ENCODE measurements at places on chromosomes 7 and 10.

- DNase-seq, result peak; percentile 86
Observed at GRCh38 chr10:133276435-133277201, at the start of gene ADAM8. Gene ADAM8, minus strand, starts transcription at chr10:133276868. Its CDS starts 51 bp downstream, at chr10:133276817.

DNA sequence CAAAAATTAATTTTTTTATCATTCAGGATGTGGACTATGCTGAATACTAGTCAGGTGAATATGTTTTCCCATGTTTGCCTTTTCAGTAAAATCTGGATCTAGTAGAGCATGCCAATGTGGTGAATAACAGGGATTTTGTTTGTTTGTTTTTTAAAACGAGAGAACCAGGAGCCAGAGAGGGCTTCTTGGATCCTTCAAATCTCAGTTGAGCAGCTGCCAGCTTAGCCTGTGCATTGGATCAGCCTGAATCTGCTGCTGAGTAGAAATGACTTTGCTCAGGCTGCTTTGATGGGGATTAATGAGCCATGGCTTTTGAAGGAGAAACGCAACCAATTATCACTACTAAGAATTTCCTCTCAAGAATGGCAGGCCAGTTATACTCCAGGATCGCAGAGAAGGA, 493.8 kb downstream of the ARL4A start:
- no peak for DNase-seq

- no peak for DNase-seq
Observed at GRCh38 chr10:29920408-29921070, 138.8 kb downstream of the JCAD start.

- no peak for DNase-seq
Observed at GRCh38 chr10:94076325-94076841, 82.7 kb downstream of the PLCE1 start.

DNA sequence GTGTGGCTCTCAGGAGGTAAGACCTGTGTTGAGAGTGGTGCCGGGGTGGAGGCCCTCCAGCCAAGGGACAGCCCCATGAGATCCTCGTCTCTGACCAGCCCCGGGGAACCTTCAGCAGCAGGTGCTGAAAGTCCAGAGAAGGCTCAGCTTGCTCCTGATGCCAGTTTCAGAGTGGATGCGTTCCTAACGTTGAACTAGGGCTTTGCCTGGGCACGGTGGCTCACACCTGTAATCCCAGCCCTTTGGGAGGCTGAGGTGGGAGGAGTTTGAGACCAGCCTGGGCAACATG, 45.7 kb downstream of the BAIAP2L1 start:
- no peak for DNase-seq

DNA sequence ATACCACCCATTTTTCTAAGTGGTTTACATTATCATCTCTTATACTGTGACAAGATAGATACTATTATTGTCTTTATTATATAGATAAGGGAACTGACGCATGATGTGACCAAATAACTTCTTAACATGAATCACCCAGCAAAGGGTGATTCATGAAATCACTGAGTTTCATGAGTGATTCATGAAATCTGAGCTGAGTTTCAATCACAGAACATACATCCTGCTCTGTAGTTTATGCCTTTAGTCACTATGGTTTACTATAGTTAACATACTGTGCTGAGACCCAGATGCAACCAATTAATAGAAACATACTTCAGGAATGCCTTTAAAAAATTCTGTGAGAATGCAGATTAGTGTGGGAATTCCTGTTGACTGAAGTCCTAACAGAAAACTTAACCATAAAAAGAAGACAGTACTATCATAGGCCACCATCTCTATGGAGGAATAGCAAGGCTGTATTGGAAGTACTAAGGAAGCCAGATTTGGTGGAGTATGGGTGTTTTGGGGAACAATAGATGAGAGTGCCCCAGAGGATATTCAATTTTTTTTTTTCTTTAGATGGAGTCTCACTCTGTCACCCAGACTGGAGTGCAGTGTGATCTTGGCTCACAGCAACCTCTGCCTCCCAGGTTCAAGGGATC, 43.1 kb upstream of the SEMA3A start:
- no peak for DNase-seq

DNA sequence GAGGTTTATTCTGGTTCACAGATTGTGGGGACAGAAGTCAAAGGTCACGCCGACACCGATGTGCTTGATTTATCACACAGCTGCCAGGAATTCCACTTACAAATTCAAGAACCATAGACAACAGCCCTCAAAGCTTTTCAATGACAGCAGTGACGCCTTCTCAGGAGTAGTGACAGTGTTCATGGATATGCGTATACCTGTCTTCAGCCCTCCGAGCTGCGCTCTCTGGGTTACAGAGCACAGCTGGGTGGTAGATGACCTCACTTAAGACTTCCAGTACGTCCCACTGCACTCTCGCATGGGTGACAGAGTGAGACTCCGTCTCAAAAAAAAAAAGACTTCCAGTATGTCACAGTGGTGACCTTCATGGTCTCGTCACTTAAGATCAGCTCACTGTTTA, 108.5 kb downstream of the TCERG1L start:
- no peak for DNase-seq

GRCh38 chr10:103184615-103185014, 8.5 kb downstream of the NT5C2 start:
- no peak for DNase-seq

GRCh38 chr7:50856806-50857205, 74.1 kb upstream of the GRB10 start:
- DNase-seq, result no peak

DNA sequence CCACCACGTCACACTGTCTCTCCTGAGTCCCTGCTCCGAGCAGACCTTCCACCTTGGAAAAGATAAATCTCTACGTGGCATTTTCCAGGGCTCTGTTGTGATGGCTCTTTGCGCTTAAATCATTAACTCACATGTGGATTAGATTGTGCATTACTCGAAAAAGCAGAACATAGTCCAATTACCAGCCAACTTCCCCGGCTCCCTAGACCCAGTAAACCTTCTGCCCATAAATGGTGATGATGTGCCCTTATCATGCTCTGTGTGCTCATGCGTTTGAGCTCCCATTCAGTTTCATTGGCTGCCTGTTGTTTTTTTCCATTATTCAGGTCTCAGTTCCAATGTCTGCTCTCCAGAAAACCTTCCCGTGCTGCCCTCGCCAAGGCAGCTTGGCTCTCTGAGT, 471.2 kb downstream of the GLRX3 start:
- no peak for DNase-seq

DNA sequence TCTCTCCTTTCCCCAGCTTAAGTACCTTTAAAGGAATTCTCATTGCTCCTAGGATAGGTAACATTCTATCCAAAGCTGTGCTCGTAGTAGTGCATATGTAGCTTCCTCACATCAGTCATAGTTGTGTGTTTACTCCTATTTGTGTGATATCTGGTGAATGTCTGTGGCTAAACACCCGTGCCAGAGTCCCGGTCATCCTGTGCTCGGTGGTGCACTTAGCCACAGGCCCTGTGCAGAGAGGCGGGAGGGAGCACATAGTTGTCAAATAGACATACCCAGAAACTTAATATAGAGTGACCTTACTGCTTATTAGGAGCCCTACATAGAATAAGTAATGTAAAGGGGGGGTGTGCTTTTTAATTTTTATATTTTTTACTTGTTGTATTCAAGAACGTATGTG, 76.6 kb downstream of the RBM33 start:
- DNase-seq, result no peak

GRCh38 chr7:107035446-107035845, 9.1 kb upstream of the PRKAR2B start:
- DNase-seq, result no peak

DNA sequence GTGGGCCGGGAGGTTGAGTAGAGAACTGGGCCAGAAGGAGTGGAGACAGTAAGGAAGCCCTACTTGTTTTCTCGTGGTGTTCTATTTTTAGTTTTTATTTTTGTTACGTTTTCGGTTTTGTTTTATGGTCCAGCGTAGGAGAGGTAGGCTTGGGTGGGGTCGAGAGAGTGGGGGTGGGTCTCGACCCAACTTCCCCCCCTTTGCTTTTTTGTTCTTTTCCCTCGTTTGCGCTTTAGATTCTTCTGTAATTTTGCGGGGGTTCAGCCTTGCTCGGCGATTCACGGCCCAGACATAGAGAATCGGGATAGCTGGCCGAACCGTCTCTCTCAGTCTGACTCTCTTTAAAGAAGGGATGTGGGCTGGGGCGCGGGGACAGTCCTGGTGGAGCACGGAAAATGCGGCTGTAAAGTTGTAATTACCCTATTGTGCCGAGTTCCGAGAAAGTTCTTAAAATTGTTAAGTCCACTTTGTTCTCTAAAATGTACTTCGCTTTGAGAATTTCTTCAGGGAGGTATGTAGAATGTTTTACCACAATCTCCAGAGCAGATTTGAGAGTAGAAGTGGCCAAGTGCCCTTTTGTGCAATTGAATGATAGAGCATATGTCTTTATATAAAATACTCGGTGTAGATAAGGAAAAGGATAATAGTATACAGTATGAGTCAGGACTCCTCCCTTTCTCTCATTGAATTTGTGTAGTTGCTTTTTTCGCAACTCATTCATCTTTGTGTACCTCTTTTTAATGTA, 816 bp downstream of the DMTF1 start:
- peak; percentile 36 for DNase-seq

DNA sequence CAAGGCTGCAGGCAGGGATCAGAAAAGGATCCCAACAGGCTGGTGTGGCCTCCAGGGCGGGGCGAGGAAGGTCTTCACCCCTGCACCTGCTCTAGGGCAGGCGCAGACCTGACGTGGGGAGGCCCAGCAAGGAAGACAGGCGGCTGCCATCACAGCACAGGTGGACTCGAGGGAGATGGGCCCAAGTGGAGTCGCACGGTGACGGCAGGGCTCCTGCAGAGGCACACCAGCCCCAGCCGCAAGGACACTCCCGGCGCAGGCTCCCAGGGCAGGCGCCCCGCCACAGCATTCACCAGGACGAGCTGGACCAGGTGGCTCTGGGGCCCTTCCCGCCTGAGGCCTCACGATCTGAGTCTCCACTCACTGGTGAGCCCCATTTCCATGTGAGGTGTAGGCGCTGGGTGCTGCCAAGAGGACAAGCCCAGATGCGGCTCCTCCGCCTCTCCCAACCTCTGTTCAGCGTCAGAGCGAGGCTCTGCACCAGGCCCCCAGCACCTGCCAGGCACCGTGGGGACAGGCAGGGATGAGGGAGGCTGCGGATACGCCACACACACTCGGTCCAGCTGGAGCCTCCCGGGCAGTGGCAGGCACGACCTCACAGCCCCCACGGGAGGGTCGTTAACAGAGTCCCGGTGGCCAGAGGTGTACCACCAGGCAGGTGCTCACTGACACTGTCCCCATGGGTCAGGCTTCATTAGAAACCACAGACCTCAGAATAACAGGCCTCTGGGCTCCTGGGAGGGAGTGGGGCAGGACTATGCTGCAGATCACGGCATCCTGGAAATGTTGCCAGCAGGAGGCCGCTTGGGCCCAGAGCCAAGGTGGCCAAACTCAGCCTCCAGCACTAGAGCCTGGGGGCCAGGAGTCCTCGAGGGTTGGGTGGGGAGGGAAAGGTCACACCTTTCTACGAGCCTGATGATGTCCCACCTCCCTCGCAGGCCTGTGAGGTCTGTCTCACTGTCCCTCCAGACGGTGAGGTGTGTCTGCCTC, 111.6 kb downstream of the MAD1L1 start:
- no peak for DNase-seq

DNA sequence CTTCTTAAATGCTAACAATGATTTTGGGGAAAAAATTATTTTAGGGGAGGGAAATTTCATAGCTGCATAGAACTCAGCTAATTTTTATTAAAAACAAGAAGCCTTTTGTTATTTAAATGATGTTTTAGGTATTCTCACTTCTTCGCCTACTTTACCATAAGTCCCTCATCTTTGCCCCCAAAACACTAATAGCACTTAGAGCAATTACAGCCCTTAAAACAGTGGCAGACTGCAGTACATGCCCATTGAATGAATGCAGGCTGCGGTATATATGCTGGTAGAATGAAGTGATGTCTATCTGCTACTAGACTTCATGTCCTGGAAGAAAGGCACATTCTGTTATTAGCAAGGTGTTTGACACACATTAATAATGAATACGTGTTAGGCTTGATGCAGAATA, 2.9 kb upstream of the SPAG6 start:
- no peak for DNase-seq

GRCh38 chr7:97313900-97314299, 196.4 kb downstream of the SDHAF3 start:
- DNase-seq, result no peak

- DNase-seq, result no peak
Observed at GRCh38 chr7:146826329-146826728, 709.7 kb downstream of the CNTNAP2 start.

- DNase-seq, result peak; percentile 65
Observed at GRCh38 chr7:70856901-70857630, 274.9 kb upstream of the GALNT17 start.

DNA sequence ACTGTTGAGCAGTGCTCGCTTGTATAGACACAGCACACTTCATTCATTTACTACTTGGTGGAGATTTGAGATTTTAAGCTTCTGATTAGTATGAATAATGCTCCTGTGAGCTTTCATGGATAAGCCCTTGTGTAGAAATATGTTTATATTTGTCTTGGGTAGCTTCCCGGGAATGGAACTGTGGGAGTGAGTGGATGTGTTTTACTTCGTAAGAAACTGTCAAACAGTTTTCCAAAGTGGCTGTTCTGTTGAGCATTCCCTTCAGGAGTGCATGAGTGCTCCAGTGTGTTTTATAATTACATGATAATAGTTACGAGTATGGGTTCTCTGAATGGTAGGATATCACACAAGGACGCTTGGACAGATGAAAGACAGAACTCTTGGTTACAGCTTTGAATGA, 49.4 kb downstream of the VWC2 start:
- no peak for DNase-seq

GRCh38 chr7:44415510-44415909, 74.9 kb downstream of the NUDCD3 start:
- no peak for DNase-seq

DNA sequence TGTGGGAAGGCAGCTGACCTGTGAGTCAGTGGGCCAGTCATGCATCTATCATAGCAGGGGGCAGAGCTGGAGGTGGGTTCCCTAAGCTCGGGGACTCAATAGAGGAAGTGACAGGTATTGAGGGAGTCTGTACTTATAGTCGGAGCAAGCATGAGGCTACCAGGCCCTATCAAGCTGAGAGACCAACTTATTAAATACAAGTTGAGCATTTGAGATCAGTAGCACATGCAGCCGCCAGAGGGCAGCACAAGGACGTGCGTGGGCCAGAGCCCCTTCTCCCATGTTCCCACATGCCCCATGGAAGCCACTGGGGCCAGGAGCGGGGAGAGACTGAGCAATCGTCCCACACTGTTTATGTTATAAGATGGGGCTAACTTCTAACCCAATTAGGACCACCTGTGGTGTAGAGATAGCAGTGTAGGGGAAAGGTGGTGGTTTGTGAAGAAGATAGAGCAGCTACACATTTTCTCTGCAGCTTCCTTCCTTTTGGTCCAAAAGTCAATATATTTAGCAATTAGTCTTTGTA, 13.0 kb upstream of the STK31 start:
- peak; percentile 73 for DNase-seq

DNA sequence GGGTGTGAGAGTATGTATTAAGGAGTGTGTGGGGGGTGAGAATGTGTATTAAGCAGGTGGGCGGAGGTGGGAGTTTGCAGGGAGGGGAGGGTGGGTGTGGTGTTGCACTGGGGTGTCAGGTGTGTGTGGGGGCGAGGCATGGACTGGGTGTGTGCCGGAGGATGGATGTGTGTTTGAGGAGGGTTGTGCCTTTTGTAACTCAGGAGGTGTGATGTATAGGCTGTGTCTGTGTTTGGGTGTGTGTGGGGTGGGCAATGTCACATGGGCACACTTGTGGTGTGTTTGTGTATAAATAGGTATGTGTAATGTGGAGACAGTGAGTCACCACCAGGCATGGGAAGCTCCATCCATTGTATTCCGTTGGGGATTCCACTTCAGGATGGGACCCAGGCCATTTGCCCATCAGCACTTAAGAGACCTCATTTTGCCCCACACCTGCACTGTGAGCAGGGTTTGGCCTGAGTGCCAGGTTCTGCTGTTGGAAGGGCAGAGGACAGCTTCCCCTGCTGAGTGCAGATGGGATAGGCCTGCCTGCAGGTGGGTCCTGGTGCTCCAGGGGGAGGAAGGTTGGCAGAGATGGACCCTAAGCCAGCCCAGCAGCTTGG, 5.8 kb downstream of the UNC5B start:
- no peak for DNase-seq

Data from stimulated activated CD4-positive, alpha-beta T cell treated with anti-CD3 and anti-CD28 coated beads, Interleukin-2, amount 100 ng/mL, for 24 hours (primary cell).